Breast epithelium (tissue), 4 donors: ENCODE measurements at places on chromosomes 4 and X. TPM values are rescaled to one million over a fixed set of nuclear protein-coding genes. Genes with fewer than 3 reads are reported as not detected.

GRCh38 chr4:184451726-184452125, 22.6 kb downstream of the IRF2 start:
- DNase-seq: no peak

- DNase-seq: no peak
Observed at GRCh38 chr4:124703154-124703553, 9.4 kb downstream of the ANKRD50 start.

The TMPRSS11D gene
- total RNA-seq: not detected

- DNase-seq: no peak
Observed at GRCh38 chr4:136571315-136571714, 961.0 kb downstream of the PCDH18 start.

DNA sequence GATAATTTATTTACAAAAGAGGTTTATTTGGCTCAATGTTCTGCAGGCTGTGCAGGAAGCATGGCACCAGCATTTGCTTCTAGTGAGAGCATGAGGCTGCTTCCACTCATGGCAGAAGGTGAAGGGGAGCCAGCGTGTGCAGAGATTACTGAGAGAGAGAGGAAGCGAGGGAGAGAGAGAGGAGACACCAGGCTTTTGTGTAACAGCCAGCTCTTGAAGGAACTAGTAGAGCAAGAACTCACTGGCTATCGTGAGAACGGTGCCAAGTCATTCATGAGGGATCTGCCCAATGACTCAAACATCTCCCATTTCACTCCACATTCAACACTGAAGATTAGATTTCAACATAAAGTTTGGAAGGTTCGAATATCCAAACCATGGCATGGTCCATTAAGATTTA, 12.7 kb downstream of the GUCY1A1 start:
- DNase-seq: no peak

DNA sequence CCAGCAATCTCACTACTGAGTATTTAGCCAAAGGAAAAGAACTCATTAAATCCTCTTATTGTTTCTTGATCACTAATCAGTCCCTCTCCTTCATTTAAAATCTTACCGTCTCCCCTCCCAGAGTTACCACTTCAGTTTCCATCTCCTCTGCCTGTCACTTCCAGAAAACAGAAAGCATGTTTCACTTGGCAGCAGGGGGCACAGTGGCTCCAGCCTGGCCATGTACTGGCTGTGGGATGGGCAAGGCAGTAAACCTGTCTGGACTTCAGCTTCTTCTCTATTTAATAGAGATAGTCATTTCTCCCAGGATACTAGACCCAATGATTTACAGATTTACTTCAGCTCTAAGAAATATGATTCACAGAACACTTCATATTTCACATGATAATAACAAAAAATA, 63.2 kb downstream of the CD40LG start:
- no peak for DNase-seq

- no peak for DNase-seq
Observed at GRCh38 chr4:31360786-31361185, 640.6 kb downstream of the PCDH7 start.

The PPARGC1A gene
- total RNA-seq: 4.0 TPM

The LONRF3 gene
- 15.1 TPM for total RNA-seq

GRCh38 chr4:184744236-184744635, 10.3 kb upstream of the CENPU start:
- no peak for DNase-seq

- no peak for DNase-seq
Observed at GRCh38 chr4:76210452-76210851, 3.2 kb downstream of the SCARB2 start.

The ENPEP gene
- total RNA-seq: 5.0 TPM

The ZNF185 gene
- total RNA-seq: 7.5 TPM

The CT45A1 gene
- not detected for total RNA-seq

GRCh38 chr4:30714408-30715031, 5.6 kb upstream of the PCDH7 start:
- DNase-seq: no peak
